BJ (cell line): ENCODE measurements at places on chromosomes 12 and 14. TPM values are rescaled to one million over a fixed set of nuclear protein-coding genes. Genes with fewer than 3 reads are reported as not detected.

DNA sequence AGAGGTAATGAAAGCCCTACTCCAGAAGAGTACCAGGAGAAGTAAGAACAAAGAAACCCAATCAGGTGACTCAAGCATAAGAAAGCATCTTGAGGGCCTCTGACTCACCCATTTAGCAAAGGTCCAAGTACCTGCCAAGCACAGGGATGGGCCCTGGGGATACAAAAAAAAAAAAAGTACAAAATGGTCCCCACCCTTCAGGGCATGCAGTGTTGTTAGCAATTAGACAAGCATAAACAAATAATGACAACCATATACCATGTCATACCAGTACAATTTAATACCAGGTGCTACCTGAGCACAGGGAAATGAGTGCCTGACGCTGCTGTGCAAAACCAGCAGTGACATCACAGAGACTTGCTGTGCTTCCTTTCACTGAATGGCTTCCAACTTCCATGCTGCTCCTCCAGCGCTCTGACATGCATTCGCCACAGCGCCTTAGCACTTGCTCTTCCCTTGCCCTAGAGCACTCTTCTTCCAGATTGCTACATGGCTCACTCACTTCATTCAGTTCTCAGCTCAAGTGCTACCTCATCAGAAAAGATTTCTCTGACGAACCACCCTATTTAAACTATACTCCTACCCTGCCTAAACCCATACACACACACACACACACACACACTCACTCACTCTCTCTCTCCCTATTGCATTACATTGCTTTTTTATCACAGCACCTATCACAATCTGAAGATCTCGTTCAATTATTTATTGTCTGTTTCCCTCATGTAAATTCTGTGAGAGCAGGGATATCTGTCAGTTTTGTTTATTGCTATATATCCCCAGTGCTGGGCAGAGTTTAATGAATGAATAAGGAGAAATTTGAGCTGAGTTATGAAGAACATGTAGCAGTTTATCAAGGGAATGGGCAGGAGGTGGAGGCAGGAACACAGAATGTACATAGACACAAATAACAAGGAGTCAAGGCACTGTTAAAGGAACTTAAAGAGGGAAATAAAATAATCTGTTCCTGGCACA lies 12.9 kb upstream of the EPS8 start:
- DNase-seq = no peak

- DNase-seq = no peak
Measured at GRCh38 chr14:103217538-103217937, 94.3 kb downstream of the TNFAIP2 start.

The OTX2 gene
- polyA plus RNA-seq = not detected in 2 replicates

The TEAD4 gene
- 18.8 and 30.2 TPM in 2 replicates for polyA plus RNA-seq

- no peak for DNase-seq
Measured at GRCh38 chr12:69102856-69103255, 136.5 kb upstream of the CPSF6 start.

GRCh38 chr14:72715215-72715849 lies 178.6 kb downstream of the DPF3 start:
- DNase-seq = no peak

- DNase-seq = no peak
Measured at GRCh38 chr12:6608592-6609281, 1.6 kb upstream of the CHD4 start.
